KBM-7 (cell line): ENCODE measurements at places on chromosomes 6 and 20.
A peak's percentile ranks its signal among the peaks of the same experiment; 100 is the strongest.

- no peak for DNase-seq
Observed at GRCh38 chr20:2116170-2116940, 14.7 kb downstream of the STK35 start.

GRCh38 chr6:163756079-163756478 lies 341.6 kb downstream of the QKI start:
- peak; percentile 21 for DNase-seq

DNA sequence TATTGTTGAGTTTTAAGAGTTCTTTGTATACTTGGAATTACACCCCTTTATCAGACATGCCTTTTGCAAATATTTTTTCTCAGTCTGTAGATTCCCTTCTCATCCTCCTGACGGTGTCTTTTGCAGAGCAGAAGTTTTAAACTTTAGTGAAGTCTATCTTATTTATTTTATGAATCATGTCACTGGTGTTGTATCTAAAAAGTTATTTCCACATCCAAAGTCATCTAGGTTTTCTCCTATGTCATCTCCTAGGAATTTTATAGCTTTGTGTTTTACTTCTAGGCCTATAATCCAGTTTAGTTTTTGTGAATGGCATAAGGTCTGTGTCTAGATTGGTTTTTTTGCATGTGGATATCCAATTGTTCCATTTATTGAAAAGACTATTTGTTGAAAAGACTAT lies 271.3 kb downstream of the KIF16B start:
- no peak for DNase-seq

- no peak for DNase-seq
Observed at GRCh38 chr6:75167325-75167724, 38.5 kb downstream of the COL12A1 start.

DNA sequence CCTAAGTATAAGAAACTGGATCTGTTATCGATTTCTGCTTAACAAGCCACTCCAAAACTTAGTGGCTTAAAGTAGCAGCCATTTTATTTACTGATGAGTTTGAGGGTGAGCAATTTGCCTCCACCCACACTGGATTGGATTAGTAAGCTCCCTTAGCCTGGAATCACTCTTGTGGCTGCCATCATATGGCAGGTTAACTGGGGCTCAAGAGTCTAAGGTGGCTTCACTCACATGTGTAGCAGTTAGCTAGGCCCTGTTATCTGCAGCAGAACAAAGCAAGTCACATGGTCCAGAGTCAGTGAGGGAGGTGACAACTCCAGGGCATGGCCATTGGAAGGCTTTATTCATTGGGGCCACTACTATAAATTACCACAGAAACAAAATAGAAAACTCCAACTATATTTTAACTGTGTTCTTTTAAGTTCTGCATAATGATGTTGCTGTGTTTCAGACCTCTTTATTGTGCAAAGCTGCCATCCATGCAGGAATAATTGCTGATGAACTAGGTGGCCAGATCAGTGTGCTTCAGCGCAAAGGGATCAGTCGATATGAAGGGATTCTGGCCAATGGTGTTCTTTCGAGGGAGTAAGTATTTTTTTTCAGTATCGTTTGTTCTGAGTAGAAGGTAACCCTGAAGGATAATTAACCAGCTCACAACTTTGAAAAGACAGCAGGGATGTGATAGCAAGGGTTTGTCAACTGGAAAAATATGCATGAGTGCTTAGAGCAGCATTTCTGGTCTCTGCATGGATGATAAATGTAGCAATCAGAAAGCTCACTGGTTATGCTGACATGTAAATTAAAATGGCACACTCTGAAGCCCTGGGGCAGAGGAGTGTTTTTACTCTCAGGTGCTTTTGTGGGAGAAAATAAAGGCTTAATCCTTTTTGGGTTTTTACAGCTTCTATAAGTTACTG lies 49.6 kb downstream of the DCBLD1 start:
- DNase-seq, result no peak

DNA sequence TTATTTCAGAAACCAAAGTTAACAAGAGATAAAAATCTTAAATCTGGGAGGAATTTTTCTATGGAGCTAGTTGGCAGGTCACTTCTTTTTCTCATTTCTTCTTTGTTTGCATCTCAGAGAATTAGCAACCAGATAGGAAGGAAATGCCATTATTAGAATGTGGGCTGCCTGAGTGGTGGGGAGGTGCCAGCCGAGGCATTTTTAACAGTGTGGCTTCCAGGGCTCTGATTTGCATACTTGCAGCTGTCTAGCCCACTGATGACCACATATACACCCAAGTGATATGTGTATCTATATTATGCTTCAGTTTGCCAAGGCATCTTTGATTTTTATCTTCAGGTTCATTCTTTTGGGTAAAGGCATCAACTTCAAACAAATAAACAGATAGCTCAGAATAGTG lies 206.7 kb downstream of the CLIC5 start:
- no peak for DNase-seq

DNA sequence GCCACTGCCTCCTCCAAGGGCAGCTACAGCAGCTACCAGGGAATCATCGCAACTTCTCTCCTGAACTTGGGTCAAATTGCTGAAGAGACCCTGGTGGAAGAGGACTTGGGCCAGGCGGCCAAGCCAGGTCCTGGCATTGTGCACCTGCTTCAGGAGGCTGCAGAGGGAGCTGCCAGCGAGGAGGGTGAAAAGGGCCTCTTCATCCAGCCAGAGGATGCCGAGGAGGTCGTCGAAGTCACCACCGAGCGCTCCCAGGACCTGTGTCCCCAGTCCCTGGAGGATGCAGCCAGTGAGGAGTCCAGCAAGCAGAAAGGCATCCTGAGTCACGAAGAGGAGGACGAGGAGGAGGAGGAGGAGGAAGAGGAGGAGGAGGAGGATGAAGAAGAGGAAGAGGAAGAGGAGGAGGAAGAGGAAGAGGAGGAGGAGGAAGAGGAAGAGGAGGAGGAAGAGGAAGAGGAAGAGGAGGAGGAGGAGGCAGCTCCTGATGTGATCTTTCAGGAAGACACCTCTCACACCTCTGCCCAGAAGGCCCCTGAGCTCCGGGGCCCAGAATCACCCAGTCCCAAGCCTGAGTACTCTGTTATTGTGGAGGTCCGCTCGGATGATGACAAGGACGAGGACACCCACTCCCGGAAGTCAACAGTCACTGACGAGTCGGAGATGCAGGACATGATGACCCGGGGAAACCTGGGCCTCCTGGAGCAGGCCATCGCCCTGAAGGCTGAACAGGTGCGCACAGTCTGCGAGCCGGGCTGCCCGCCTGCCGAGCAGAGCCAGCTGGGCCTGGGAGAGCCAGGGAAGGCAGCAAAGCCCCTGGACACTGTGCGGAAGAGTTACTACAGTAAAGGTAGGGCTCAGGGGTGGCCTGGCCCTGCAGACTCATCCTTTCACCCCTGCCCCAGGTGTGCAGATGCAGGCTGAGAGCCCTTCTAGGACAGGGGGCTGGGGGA lies 43.7 kb downstream of the MYT1 start:
- DNase-seq, result no peak

- no peak for DNase-seq
Observed at GRCh38 chr6:27126046-27126814, 121.3 kb upstream of the PRSS16 start.

GRCh38 chr20:45469336-45470261 lies at the start of gene WFDC2:
Gene WFDC2 (plus strand): TSS chr20:45469753. CDS start chr20:45469782, 29 bp downstream.
- no peak for DNase-seq

DNA sequence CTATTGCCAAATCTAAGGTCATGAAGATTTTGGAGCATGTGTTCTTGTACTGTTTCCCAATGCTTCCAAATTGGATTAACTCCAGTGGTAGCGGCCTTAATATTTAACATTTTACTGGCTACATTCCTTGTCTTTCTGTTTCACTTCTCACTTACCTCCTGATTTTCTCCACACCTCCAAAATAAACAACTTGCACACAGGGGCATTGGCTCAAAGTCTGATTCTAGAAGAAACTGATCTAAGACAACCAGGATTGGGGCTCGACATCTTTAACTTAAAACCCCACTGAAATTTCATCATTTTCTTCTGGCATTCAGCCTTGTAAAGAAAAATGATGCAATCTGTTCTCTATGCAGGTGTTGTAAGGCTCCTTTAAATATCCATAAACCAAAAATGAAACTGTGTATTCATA lies 557.9 kb upstream of the ID4 start:
- DNase-seq, result no peak

DNA sequence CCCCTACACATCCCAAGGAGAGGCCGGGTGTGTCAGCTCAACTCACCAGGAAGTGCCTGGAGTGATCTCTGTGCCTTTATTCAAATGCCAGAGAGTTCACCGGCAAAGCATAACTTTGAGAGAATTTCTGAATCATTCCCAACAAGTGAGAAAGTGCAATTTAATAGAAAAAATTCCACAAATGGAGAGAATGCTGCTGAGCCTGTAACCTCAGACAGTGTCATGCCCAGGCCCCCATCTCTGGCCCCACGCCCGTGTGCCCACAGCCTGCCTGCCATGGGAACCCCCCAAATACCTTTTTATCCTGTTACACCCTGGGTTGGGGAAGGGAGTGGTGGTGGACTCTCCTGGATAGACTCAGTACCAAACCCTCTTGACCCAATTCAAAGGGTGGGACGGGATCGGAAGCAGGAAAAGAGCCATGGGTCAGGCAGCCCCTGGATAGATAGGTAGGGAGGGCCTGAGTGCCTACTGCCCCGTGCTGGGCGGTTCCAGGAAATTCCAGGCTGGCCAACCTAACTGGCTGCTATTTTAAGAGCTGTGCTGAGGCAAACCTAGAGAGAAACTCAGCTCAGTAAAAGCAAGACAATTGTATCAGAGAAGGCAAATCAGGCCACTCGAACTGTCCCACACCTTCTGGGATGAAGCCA lies 179.0 kb upstream of the FOXA2 start:
- no peak for DNase-seq

DNA sequence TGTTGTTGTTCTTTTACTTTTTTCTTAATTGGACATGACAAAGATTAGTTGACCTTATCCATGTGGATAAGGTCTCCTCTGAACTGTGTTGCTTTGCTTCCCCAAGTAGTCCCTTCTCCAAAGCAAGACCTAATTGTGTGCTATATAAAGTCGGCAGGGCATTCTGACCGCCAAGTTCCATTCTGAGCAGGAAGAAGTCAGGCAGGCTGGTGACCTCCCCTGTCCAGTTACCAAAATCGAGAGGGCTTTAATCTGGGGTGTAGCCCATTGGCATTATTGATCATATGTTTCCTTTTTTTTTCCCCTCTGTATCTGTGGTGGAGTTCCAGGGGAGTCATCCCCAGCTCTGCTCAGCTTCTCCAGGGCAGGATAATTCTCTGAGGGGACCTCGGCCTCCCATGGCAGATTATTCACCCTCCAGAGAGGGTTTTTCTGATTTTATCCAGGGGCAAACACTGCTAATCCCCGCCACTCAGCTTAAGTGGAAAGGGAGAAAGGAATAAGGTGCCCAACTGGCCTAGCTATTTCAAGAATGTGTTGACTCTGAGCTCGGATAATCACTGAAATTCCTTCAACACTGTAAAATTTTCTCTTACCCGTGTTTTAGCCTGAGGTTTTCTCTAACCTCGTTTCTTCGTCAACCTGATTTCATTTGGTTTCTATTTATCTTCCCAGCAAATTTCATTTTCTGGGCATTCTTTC lies 71.8 kb upstream of the L3MBTL3 start:
- no peak for DNase-seq

GRCh38 chr20:25252686-25253421 lies 5.0 kb downstream of the PYGB start:
- DNase-seq, result no peak

DNA sequence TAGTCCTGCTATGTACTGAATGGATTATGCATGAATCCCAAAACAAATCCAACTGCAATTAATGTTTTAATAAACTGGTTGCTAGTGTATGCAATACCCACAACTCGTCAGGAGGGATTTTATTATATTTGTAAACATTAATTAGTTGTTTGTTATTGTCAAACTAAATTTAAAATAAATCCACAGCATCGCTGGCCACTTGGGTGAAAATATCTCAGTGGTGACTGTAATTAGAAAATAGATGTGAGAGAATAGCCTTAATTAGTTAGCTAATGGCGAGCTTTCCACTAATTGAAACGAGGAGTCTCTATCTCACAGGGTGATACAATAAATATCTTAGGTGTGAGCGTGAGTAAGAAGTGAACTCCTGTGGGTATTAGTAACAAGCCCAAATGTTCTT lies 176.8 kb downstream of the LINC00237 start:
- no peak for DNase-seq

DNA sequence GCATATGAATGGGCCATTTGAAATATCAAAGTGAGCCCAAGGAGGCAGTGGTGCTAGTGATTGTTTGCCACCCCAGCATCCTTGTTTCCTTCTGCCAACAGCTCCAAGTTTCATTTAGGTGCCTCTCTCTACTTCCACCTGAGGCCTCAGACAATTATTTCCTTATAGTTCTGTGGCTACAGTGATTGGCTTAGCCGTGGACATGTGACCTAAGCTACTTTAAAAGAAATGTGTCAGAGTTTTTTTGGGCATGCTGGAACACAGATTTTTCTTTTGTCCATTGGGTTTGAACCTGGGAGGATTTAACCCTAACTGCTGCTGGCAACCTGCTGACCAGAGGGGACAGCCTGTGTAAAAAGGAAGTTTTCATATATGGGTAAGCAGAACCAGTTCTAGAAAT lies 319.4 kb downstream of the CD109 start:
- DNase-seq, result no peak

- no peak for DNase-seq
Observed at GRCh38 chr6:96520171-96521115, 1.2 kb upstream of the UFL1 start.

GRCh38 chr6:156780962-156781853 lies 4.0 kb downstream of the ARID1B start:
- peak; percentile 11 for DNase-seq

DNA sequence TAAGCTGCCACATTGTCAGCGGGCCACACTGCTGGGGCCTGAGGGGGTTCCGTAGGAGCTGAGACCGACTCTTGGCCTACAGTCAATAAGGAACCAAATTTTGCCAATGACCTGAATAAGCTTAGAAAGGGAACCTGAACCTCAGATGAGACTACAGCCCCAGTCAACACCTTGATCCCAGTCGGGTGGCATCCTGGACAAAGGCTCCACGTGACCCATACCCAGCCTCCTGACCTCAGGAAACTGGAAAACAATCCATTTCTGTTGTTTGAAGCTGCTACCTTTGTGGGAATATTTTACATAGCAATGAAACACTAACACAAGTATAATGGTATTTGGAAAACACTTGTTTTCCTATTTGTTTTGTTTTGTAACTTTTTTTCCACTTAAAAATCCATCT lies 179.9 kb upstream of the RALGAPA2 start:
- no peak for DNase-seq

GRCh38 chr6:160315310-160315709 lies 32.9 kb upstream of the SLC22A3 start:
- DNase-seq, result no peak

DNA sequence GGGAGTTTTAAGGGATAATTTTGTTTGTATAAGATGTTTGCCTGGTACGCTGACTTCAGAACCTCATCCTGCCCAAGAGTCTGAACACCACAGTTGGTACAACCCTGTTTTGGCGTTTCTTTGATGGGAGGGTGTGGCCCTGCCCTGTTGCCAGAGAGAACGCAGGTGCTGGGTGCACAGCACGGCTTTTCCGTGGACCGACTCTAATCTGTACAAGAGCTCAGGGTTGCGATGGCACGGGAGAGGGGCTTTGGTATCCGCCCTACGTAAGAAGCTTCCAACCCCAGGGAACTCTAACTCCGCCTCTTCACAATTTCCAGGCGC lies 1.3 kb downstream of the CYP24A1 start:
- DNase-seq, result no peak

GRCh38 chr20:39825524-39825923 lies 863.4 kb downstream of the DHX35 start:
- no peak for DNase-seq

- DNase-seq, result no peak
Observed at GRCh38 chr20:1907586-1907985, 12.4 kb downstream of the SIRPA start.
